Naive thymus-derived CD4-positive, alpha-beta T cell (primary cell): ENCODE measurements at places on chromosomes 4 and X. TPM values are rescaled to one million over a fixed set of nuclear protein-coding genes. Genes with fewer than 3 reads are reported as not detected.

DNA sequence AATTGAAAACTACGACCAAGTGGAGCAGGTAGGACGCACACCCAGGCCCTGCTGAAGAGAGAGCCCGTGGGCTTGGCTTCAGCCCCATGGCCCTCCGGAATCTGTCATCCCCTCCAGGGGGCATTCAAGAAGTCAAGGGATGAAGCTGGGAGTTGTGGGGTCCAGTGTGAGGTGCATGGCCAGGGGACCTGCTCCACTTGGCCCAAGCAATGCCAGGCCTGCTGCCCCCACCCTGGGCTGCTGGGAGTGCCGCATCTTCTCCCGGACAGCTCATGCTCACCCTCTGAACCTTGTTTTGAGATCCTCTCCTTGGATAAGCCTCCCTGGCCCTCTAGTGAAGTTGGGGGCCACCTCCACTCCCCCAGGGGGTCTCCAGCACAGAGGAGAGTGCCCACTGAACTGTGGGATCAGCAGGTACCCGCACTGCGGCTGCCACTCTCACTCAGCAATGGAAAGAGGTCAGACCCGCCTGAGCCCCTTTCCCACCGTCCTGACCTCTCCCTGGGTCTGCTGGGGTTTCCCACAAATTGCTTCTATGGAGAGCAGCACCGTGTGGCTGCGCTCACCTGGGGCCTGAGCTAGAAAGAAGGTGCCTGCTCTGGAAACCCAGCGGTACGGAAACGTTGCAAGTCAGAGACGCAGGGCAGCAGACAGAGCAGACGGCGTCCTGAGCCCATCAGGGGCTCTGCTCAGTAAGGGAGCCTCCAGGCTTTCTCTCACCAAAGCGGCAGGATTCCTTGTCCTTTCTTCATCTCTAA lies 5.0 kb upstream of the ABLIM2 start:
- H3K27ac ChIP-seq: no peak overlapping the region
- H3K36me3 ChIP-seq: no peaks in the 10 kb centered on the region
- peaks cover 9% of the 10 kb centered on the region for H3K4me1 ChIP-seq
- no peak overlapping the region for H3K4me3 ChIP-seq
- no peak for DNase-seq
- no peaks in the 10 kb centered on the region for H3K27me3 ChIP-seq

GRCh38 chrX:139094671-139095592 lies 383.4 kb upstream of the FGF13 start:
- DNase-seq: no peak
- H3K27me3 ChIP-seq: no peaks in the 10 kb centered on the region
- no peak overlapping the region for H3K4me3 ChIP-seq
- H3K36me3 ChIP-seq: no peaks in the 10 kb centered on the region

DNA sequence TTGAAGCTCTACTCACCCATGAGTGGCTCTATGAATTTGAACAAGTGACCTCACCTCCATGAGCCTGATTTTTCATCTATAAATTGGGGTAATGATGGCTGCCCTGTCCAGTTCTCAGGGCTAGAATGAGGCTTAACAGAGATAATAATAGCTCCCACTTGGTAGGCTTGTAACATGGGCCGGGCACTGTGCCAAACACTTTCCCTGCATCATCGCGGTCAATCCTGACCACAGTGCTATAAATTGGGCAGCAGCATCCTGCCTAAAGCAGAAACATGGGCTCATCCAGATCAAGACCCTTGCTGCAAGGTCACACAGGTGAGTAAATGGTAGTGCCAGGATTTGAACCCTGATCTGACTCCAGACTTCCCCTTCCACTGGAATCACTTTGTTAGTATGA lies 12.8 kb downstream of the APLN start:
- no peaks in the 10 kb centered on the region for H3K36me3 ChIP-seq
- no peak overlapping the region for H3K4me3 ChIP-seq
- no peaks in the 10 kb centered on the region for H3K4me1 ChIP-seq

- no peaks in the 10 kb centered on the region for H3K36me3 ChIP-seq
- no peaks in the 10 kb centered on the region for H3K4me1 ChIP-seq
- no peak for DNase-seq
- H3K4me3 ChIP-seq: no peak overlapping the region
- no peak overlapping the region for H3K27ac ChIP-seq
- H3K27me3 ChIP-seq: peaks cover 22% of the 10 kb centered on the region
Observed at GRCh38 chr4:139282065-139282720, 2.2 kb upstream of the MGARP start.

DNA sequence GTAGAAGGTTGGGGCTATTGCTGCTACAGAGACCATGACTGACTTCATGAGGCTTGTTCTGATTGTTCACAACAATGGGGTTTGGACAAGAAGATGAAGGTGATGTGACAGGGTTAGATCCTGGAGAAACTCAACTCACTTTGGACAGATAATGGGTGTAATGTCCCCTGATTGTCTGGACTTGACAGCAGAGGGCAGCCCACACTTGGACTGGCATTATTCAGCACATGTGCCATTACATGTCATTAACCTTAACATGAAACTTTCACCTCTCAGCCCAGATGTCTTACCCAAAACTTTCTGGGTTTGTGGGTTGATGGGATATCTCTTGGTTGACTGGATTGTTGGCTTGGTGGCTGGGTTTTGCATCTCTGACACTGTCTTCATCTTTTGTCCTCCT lies 101.5 kb downstream of the MXRA5 start:
- no peaks in the 10 kb centered on the region for H3K27me3 ChIP-seq
- no peaks in the 10 kb centered on the region for H3K36me3 ChIP-seq
- no peak overlapping the region for H3K4me3 ChIP-seq
- H3K4me1 ChIP-seq: no peaks in the 10 kb centered on the region
- no peak for DNase-seq

DNA sequence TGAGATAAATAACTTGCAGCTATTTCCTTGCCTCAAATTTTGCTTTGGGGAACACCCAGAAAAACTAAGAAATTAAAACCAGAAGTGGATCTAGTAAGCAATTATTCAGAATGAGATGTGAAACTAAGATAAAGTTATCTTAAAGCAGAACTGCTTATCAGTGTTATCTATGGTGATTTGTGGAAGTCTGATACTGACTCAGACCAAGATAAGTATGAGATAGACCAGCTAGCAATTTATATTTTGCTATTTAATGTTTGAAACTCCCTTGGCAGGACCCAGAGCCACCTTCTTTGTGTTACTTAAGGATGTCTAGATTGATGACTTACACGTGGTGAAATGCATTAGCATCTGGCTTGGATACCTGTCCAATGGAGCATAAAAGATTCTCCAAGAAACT lies 368.1 kb downstream of the EPHA5 start:
- no peaks in the 10 kb centered on the region for H3K27me3 ChIP-seq
- no peak for DNase-seq
- no peaks in the 10 kb centered on the region for H3K36me3 ChIP-seq

- no peaks in the 10 kb centered on the region for H3K27me3 ChIP-seq
- no peaks in the 10 kb centered on the region for H3K36me3 ChIP-seq
- H3K27ac ChIP-seq: no peak overlapping the region
- no peak overlapping the region for H3K4me3 ChIP-seq
- no peak for DNase-seq
Observed at GRCh38 chr4:89447543-89447942, 139.9 kb upstream of the GPRIN3 start.

DNA sequence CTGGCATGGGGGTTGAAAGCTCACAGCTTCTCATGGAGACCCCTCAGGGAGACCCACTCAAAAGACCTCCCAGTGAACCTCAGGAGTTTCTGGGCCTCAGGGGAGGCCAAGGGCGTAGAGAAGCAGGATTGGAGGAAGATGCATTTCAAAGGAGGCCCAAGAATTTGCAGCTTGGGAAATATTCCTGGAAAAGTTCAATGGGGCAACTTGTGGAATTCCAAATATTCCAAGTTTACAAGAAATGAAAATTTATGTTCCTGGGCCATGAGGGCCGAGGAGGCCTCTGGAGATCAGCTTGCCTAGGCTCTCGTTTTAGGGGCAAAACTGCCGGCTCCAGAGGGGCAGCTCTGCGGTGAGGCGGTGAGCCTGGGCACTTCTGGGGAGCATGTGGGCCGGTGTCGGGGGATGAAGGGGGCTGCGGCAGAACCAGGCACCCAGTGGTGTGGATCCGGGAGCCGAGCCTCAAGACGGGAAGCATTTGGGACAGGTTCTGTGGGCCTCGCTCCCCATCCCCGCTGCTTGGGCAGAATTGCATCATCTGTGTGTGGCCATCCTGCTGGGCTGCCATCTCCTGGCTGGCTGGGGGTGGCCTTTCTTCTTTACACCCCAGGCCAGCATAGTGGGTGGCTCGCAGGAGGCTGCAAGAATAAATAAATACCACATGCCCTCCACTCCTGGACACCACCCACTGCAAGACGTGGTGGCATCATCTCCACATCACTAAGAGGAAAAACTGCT lies 54.6 kb upstream of the GPR78 start:
- no peak overlapping the region for H3K4me3 ChIP-seq
- no peaks in the 10 kb centered on the region for H3K36me3 ChIP-seq
- no peaks in the 10 kb centered on the region for H3K27me3 ChIP-seq
- no peak for DNase-seq

DNA sequence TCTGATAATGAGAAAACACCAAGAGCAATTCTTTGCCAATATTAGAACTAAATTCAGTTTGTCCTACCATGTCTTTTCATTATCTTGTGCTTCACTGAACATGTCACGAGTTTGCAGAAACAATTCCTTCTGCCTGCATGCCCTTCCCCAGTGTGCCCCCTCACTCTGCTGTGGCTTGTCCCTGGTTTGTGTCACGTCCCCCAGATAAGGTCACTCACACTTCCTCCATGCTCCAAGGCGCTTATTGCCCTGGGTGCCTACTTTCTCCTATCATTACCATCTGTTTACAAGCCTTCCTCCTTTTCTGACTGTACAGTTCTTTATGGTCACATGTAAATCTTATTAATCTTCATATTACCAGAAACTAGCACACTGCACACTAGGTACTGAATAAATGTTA lies 394.1 kb downstream of the KCNIP4 start:
- no peaks in the 10 kb centered on the region for H3K27me3 ChIP-seq
- no peaks in the 10 kb centered on the region for H3K36me3 ChIP-seq
- no peaks in the 10 kb centered on the region for H3K4me1 ChIP-seq
- DNase-seq: no peak
- H3K4me3 ChIP-seq: no peak overlapping the region
- no peak overlapping the region for H3K27ac ChIP-seq

GRCh38 chr4:4787421-4787820 lies 72.0 kb upstream of the MSX1 start:
- H3K4me1 ChIP-seq: no peaks in the 10 kb centered on the region
- H3K27me3 ChIP-seq: no peaks in the 10 kb centered on the region
- DNase-seq: no peak
- H3K4me3 ChIP-seq: no peak overlapping the region

The PABPC5 gene
- not detected for polyA plus RNA-seq

The POU4F2 gene
- polyA plus RNA-seq: not detected

The HS3ST1 gene
- polyA plus RNA-seq: not detected

The KDR gene
- polyA plus RNA-seq: not detected

The SH2D1A gene
- 43.8 TPM for polyA plus RNA-seq

The XAGE2 gene
- not detected for polyA plus RNA-seq

The FAAH2 gene
- 16.9 TPM for polyA plus RNA-seq
